Stimulated activated CD4-positive, alpha-beta T cell treated with anti-CD3 and anti-CD28 coated beads, Interleukin-15, amount 100 ng/mL, for 1 hour (primary cell): ENCODE measurements at places on chromosomes 7 and 10.
A peak's percentile ranks its signal among the peaks of the same experiment; 100 is the strongest.

DNA sequence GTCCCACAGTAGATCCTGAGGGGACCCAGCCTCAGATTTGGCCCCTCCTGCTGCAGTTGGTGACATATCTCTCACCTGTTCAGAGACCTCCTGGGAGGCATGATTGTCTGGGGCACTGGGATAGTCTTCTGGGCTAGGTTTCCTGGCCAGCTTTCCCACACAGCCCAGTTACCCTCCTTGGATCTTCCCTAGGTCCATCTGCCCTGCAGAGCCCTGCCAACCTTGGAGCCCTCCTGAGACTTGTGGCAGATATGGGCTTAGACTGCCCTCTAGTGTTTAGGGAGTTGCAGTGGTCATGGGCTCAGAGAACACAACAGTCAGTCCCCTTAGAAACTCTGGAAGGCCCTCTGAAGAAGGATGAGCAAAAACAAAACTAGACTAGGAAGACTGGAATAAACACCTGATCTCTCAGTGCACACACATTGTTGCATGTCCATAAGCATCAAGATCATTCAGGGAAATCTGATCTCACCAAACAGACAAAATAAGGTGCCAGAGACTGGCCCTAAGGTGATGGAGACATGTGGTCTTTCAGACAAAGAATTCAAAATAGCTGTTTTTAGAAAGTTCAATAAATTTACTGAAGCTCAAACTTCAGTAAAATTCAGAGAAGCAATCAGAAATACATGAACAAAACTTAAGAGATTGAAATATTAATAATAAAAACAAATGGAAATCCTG, 324.6 kb downstream of the ATRNL1 start:
- no peak for DNase-seq

GRCh38 chr10:73955719-73956118, 42.2 kb upstream of the VCL start:
- DNase-seq: no peak

- no peak for DNase-seq
Measured at GRCh38 chr10:124644771-124645415, 99.3 kb downstream of the FAM53B start.

DNA sequence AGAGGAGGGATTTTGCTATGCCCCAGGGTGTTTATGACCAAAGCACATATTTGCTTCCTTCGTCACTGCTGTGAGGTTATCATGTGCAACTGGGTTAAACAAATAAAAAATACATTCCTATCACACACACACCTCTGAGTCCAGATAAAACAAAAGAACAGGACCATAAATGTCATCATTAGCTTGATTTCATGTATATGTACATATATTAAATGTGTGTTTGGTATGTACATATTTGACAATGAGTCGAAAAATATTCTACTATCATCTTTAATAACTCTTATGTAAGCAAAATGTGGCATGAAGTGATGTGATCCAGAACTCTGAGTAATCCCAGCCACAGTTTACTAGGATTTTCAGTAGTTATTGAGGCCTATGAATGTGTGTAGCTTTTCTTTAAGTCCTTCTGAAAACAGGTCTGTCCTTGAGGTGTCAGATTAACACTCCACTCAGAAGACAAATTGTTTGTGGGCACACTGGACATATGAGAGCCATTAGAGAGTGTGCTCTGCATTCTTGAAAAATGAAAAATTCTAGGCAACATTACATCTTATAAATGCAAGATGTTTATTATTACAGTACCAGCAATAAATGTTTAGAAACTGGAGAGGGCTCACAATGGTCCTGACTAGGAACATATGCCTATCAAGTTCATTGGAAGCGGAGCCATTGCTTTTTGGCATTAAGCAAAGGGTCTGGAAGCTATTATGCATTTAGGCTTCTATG, 335.1 kb upstream of the SEMA3A start:
- DNase-seq: no peak

DNA sequence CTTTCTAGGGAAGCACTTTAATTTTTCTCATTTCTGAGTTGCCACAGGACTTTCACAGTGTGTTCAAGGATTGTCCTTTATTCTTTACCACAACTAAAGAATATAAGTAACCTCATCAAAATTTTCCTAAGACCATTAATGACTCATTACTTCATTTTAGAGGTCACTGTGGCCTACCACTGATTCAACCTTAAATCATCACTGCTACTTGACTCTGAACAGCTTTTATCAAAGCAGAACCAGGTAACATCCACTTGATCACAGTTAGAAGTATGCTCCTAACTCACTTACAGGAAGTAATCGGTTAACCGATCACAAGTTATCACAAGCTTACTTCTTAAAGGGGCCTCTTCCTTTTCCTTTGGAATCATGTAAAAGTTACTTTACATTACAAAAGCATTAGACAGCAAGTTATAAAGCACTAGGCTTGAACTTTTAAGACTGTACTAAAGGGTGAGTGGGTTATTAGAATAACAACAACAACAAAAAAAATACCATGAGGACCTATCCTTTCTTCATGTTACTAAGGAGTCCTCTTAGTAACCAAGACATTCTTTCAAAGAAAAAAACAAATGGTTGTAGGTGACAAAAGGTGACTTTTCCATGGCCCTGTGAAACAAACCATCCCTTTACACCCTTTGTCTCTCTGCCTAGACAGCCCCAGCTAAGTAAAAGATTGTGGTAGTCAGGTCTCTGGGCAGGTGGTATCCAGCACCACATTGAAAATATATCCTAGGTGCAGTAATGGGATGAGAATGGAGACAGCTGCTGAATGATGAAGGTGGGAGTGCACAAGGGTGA, 40.0 kb upstream of the PDK4 start:
- DNase-seq: no peak

- DNase-seq: no peak
Measured at GRCh38 chr10:14648946-14649345, 125.8 kb downstream of the FAM107B start.

GRCh38 chr10:13890233-13891127, 303.7 kb downstream of the PRPF18 start:
- DNase-seq: no peak

GRCh38 chr7:35258868-35259522, 5.1 kb upstream of the TBX20 start:
- no peak for DNase-seq

DNA sequence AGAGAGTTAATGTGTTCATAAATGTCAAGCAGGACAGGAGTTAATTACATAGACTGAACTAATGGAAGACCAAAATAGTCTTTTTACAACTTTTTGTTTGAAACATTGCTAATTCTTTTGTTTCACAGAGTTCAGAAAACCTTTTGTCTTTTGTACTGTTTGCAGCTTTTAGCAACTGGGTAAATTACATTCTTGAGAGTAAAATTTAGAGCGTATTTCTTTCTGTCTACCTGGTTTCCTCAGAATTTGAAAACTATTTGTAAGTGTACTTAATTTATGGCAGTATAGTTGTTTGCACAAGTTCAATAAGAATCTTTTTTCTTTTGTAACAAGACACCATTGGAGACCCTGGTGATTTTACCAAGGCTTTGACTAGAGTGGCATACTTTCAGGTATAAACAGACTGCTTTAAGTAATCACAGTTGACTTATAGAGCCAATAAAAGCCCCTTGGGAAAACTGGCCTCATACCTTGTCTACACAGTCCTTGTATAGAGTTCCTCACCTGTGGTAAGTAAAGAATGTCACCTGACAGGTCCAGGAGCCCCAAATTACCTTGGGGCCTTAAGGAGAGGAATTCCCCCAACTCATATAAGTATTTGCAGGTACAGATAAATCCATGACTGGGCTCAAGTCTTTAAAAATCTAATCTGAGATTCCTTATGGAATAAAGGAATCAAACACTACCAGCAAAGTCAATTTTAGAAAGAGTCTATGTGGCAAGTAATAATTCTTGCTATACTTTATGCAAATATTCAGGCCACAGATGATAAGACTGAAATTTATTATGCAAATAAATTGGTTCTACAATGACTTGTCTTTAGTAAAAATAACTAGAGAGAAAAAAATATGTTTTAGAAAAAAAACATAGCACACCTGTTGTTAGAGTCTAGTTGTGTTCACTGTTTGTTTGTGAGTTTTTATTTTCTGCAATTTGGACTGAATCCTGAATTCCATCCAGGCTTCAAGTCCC, 23.6 kb upstream of the CREB3L2 start:
- no peak for DNase-seq

DNA sequence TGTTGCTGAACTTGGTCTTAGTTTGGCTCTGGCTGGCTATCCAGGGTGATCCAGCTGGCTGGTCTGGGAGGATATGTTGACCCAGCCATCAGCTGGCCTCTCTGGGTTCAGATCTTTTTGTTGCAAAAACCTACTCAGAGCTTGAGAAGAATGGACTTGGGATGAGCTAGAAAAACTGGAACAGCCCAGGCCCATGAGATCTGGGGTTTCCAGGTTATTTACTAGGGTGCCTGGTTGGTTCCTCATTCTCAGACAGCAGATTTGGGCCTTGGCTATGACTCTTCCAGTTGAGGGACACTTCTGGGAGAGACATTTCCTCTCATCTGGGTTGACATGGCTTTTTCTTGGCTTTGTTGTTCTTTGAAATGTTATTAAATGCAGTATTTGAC, 116.6 kb downstream of the ADCY1 start:
- no peak for DNase-seq

GRCh38 chr10:90205340-90205739, 503.9 kb downstream of the KIF20B start:
- DNase-seq: no peak

DNA sequence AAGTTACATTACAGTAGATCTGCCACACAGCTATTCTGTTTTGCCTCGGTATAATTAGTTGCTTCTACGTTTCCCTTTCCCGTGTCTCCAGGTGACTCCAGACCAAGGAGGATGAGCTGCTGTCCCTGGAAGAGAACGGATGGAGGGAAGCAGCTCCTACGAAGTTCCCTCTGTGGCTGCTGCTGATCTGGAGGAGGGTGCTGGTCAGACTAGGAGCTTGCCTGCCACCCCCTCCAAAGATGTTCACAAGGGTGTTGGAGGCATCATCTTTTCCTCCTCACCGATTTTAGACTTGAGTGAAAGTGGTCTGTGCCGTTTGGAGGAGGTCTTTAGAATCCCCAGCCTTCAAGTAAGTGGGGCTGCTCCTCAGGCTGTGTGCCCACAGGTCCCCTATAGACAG, 1.4 kb downstream of the LRRC27 start:
- no peak for DNase-seq

DNA sequence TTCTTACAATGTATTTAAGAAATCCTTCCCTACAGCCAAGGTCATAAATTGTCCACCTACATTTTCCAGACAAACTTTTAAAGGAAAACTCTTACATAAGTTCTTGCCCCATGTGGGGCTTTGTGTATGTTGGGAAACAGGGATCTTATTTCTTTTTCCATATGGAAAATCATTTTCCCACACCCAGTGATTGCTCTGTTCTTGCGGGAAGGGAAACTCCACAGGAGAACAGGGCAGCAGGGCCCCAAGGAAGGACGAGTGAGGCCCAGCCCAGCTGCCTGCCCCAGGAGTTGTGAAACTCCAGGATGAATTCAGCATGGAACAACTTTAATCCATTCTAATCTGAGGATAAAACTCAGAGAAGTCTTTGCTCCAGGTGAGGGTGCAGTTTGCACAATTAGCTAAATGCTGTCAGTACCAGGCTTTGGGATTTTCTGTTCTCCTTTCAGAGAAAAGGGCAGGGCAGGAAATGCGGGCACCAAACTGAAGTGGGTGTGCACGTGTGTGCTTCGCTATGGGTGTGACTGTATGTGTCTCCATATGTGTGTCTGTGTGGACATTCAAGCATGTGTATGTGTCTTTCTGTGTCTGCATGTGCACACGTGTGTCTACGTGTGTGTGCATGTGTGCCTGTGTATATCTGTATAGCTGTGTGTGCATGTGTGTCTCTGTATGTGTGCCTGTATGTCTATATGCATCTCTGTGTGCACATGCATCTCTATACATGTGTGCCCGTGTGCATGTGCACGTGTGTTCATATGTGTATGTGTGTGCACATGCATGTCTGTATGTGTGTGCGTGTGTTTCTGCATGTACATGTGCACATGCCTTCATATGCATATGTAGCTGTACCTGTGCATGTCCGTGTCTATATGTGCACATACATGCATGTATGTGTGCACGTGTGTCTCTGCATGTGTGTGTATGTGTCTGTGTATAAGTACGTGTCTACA, 102.0 kb upstream of the FAM20C start:
- no peak for DNase-seq

- no peak for DNase-seq
Measured at GRCh38 chr10:103700436-103700715, 155.0 kb downstream of the SH3PXD2A start.

DNA sequence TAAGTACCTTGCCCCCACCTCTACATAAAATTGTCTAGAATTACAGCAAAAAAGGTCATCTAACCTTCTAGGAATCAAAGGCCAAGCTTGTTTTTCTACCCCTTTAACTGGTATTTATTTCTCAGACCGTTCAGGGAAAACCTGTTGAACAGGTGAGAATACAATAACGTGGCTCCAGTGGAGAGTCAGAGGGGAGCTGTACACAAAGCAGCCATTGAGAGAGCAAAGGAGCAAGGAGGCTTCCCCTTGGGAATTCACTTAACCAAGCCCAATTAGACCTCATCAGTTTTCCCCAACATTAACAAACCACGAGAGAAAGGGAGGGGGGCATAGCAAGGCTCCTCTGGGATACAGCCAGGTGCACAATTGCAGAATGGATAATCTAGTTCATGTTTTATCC, 101.9 kb downstream of the ELMO1 start:
- no peak for DNase-seq

GRCh38 chr7:30755384-30756154, 3.6 kb downstream of the INMT start:
- no peak for DNase-seq

- no peak for DNase-seq
Measured at GRCh38 chr7:157713591-157713990, 376.8 kb downstream of the DNAJB6 start.

- no peak for DNase-seq
Measured at GRCh38 chr7:157593541-157593940, 256.7 kb downstream of the DNAJB6 start.

- peak; percentile 99 for DNase-seq
Measured at GRCh38 chr7:139359366-139360209, at the start of gene LUC7L2. TSS of gene LUC7L2 (plus strand) at chr7:139359894. CDS start at chr7:139360262, 368 bp downstream.

DNA sequence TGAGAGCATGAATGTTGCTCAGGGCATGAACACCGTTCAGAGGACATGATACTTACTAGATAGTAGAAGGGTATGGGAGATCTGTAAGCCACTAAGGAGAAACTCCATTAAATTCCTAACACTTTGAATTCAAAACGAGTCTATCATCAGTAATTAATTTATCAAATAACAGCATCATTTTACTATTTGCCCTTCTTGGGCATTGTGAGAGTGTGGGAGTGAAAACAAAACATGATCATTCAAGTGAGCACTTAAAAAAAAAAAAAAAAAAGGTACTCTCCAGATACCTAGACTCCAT, 20.5 kb upstream of the ASB15 start:
- DNase-seq: no peak

GRCh38 chr10:15461353-15462108, 90.4 kb upstream of the FAM171A1 start:
- no peak for DNase-seq
